ENCODE measurements at places on chromosomes 1 and 21.
A peak's percentile ranks its signal among the peaks of the same experiment; 100 is the strongest.

DNA sequence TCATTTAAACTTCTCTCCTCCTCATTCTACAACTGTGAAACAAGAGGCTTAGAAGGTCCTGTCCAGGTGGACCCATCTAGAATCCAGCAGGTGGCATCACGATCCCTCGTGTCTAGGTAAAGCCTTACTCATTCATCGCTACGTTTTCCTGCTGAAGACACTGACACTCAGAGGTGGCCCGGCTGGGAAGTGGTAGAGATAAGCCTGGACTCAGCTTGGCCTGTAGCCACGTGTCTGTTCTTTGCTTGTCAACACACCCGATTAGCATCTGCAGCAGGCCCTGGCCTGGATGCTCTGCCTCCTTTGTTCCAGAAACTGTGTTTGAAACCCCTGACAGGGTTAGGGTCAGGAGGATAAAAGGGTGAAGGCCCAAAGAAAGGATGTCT lies 43.4 kb downstream of the PARP1 start:
- DNase-seq, result no peak

DNA sequence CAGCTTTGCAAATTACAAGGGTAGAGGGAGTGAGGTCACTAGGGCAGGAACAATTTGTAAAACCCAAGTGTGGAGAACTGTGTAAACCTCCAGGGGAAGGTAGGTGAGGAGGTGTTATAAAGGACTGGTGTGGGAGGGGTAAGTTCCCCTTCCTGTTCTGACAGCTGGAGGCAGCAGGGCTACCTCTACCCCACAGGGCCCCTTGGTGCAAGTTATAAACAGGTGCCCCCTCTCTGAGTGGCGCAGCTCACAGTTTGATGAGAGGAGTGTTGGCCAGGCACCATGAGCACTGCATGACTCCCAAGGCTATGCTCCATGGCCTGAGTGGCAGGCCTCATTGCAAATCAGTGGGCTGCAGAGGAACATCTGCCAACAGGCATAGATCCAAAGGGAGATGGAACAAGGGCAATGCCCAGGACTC lies 41.0 kb downstream of the MFSD2A start:
- DNase-seq, result no peak

DNA sequence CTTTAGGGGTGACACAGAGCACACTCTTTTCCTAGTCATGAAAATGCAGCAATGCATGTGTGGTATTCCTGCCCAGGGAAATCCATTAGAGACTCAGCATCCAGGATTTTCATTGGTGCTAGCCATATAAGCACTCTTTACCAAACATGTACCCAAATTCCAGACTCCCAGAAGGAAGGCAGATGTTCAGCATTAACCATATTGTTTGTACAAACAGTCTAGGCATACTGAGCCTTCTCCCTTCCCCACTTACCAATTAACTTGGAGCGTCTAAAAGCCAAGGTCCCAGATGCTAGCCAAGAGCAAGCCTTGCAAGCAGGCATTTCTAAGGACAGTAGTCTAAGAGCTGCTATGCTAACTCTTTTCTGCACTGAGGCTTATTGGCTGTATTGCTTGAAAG lies 27.9 kb downstream of the ZBED6 start:
- no peak for DNase-seq

DNA sequence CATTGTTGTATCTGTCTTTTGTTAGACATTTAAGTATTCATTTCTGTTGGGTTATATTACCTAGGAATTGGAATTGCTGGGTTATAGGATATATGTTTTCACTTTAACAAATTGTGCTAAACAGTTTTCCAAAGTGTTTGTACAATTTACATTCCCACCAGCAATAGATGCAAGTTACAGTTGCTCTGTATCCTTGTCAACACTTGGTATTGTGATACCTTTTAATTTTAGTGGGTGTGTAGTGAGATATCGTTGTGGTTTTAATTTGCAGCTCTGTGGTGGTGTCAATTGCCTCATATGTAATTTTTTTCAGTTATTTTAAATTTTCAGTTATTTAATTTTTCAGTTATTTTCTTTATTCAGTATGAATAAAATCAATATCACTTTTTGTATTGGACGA lies 7.4 kb upstream of the DPH5 start:
- no peak for DNase-seq

DNA sequence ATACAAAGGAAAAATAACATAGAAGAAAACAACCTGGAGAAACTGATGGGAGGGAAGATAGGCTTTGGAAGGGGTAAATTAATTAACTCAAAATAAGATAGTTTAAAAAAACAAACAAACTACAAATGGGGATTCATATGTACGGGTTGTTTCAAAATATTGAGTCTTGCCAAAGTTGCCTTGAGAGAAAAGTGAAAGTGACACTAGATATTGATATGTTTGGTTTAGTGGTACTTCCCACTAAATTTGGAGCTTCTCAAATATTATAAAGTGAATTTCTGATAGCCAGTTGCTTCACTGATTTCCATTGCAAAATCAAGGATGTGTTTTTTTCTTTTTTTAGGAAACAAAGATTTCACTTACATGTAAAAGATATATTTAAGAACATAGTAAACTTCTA lies 149.5 kb upstream of the RUNX1 start:
- DNase-seq, result no peak

GRCh38 chr1:178275049-178275448 lies 181.1 kb downstream of the RASAL2 start:
- no peak for DNase-seq

DNA sequence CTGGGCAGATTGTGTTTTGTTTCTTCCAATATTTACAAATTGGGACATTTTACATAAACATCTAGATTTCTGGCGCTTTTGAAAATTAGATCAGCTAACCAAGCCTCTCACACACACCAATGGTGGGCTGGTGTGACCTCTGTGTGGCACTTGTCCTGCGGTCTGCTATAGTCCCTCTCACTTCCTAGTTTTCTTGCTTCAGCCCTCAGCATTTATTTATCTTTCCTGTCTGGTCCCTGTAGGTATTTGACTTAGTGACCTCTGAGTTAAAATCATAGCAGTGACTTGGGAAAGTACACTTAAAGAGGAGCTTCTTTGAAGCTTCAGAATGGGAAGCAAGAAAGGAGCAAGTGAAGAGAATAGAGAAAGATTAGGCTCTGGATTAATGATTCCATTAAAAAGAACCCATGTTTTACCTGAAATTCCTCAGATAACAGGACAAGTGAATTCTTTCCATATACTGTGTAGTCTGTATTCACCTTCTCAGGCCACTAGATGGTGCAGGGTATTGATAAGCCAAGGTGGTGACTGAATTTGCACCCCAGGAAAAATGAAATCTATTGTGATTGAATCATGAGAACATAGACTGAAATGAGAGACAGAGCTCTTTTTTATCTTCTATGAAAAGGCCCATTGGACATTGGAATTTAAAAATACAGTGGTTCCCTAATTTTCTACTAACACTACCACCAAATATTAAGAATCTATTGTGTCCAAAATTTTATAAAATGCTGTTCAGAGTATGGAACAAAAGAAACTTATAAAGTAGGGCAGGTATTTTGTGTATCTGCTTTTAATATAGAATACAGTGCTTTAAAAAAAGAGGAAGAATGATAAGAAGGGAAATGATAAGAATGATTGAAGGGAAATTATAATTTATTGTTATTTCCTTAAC lies 7.1 kb upstream of the DIPK1A start:
- no peak for DNase-seq

GRCh38 chr1:116127123-116127847 lies 16.1 kb downstream of the MAB21L3 start:
- DNase-seq, result no peak

DNA sequence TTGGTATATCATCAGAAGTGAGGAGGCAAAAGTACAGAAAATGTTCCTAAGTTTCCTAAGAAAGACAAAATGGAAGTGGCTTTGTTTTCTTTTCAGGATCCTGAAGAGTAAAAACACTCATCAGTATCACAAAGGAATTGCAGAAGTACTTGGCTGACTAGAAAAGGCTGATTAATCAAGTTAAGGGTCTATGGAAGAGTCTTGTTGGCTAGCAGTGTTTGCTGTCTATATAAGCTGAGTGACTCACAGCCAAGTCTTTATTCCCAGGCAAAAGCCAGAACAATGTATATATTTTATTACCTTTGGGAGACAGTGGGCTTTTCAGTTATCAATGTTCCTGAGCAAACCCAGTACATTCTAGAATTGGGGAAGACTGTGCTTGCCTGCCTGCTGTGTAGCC lies 777.0 kb downstream of the PLA2G4A start:
- DNase-seq, result no peak

DNA sequence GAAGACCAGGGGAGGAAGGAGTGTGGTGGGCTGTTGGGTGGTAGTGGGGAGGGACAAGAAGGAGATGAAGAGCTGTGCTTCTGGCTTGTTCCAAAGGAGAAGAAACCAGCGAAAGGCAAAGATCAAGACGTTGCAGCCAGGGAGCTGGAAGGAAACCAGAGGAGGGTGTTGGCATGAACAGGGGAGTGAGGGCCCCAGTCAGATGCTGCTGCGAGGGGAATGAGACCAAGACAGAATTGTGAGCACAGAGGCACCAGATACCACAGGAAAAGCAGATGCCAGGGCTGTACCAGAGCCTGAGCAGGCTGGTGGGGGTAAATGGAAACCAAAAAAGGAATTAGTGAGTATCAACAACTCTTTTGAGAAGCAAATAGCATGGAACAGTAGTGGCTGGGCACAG lies 6.0 kb downstream of the LAD1 start:
- DNase-seq, result no peak

DNA sequence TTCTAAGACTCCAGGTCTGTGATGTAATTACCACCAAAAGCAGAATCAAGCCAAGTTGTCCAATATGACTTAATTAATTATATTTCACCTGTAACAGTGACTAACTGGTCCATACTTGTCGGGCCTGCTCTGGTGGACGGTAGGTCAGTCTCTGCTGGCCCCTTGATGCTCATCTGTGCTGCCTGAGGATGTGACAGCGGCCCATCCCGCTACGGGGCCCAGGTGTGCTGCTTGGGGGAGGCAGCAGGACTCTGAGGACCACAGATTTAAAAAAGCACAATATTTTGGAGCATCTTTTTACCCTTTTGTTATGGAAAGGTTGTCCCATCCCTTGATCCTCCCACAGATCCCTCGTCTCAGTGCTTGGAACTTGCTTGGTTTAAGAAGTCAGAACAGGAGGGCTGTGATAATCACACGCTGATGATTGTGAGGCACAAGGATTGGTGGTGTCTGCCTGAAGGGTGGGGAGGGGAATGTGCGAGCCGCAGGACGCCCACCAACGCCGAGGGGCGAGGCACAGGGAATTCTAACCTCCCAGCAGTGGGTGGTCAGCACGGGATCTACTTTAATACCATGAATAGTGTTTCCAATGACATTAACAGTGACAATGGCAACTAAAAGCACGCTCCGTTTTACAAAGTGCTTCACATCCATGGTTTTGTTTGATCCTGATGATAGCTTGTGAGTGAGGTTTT lies 27.8 kb upstream of the UMODL1 start:
- DNase-seq, result no peak

DNA sequence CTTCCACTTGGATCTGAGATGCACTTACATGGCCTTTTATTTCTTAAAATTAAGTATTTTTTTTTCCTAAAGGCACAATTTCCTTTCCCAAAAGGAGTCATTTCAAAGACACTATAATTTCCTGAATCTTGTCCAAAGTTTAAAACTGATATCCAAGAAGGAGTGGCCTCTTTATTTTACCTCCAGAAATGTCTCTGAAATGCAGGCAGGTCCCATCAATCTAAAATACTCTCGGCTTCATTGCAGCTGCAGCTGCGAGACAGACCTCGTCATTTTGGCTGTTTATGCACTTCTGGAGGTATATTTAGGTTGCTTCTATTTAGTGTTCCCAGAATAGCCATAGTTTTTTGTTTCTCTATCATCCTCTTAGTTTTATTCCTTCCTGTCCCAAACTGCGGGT lies 172.7 kb upstream of the COA6 start:
- DNase-seq, result no peak

DNA sequence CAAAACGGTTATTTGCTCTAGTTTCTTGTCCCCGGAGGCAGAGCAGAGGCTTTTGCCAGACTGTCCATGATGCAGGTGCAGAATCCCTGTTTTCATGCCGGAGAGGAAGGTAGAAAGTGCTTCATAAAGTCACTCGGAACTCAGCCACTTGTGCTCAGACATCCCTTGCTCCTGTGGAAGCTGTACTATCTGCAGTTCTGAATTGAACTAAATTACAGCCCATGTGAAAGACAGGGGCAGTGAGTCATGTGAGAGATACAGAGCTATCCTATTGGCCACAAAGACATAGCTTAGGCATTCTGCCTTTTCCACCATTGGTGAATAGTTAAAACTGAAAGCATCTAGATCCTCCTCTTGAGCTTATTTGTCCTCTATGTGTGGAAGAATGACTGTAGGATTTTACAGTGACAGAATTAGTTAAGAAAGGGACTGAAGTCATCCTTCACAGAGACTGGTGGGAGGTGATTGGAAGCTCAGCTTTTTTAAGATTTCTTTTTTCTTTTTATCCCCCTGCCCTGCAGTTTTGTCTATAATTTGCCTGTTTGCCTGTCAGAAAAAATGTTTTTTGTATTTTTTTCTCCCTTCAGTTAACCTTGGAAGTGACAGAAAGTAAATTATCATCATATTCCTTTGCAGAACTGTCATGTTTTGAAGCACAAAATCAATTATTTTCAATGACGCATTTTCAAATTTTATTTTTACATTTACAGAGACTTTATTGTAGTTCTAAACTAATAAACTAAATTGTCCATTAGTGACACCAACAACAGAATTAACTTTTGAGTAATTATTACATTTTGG lies 298.6 kb downstream of the PTPRC start:
- peak; percentile 6 for DNase-seq

DNA sequence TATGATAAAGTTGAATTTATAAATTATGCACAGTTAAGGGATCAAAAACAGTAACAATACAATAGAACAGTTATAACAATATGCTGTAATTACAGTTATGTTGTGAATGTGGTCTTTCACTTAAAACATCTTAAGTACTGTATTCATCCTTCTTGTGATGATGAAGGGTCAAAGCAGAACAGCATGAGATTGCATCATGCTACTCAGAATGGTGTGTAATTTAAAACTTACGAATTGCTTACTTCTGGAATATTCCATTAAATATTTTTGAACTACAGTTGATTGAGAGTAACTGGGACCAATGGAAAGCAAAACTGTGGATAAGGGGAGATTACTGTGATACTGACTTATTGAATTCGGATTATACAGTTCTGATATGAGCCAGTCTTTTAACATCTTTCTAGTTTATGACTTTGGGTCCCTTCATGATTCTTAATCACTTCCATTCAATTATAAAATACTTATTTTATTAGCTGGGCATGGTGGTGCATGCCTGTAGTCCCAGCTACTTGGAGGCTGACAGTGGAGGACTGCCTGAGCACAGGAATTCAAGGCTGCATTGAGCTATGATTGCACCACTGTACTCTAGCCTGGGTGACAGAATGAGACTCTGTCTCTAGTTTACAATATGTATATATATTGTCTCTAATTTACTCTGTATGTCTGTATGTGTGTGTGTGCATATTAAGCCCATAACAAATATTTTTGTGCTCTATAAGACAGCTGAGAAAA lies 43.2 kb downstream of the ATP1B1 start:
- no peak for DNase-seq

GRCh38 chr1:221663321-221663720 lies 78.6 kb downstream of the DUSP10 start:
- DNase-seq, result no peak

All from stimulated activated CD8-positive, alpha-beta memory T cell treated with anti-CD3 and anti-CD28 coated beads, Interleukin-4, amount 100 ng/mL, for 4 hours (primary cell).